ENCODE measurements at places on chromosomes 16 and 17. TPM values are rescaled to one million over a fixed set of nuclear protein-coding genes. Genes with fewer than 3 reads are reported as not detected.

GRCh38 chr16:14063618-14064581 lies 7.2 kb upstream of the MRTFB start:
- H3K27me3 ChIP-seq = peaks cover 14% of the 10 kb centered on the region
- H3K36me3 ChIP-seq = no peaks in the 10 kb centered on the region
- H3K4me3 ChIP-seq = no peak overlapping the region
- no peak for DNase-seq

GRCh38 chr16:57020651-57021050 lies 31.3 kb downstream of the NLRC5 start:
- H3K27me3 ChIP-seq = no peaks in the 10 kb centered on the region
- H3K4me1 ChIP-seq = no peaks in the 10 kb centered on the region
- no peak overlapping the region for H3K4me3 ChIP-seq
- no peak overlapping the region for H3K27ac ChIP-seq
- DNase-seq = no peak

Gene ITGA2B
- 0.81 TPM for total RNA-seq

DNA sequence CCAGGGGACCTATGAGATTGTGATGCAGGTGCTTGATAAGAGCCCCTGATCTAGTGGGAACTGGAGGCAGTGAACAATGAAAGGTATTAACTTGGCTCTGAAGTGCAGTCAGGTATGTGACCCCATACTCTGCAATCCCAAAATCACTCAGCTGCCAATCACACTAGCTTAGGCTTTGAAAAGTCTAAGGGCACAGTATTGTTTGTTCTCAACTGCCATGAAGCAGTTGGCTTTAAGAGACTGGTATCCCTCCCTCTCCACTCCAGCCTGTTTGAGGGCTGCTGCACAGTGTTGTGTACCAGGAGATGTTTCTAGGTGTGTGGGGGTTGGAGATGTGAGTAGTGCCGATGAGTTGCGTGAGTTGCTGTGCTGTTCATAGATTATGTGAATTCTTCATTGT lies 2.4 kb downstream of the YPEL2 start:
- no peaks in the 10 kb centered on the region for H3K27me3 ChIP-seq
- H3K4me3 ChIP-seq = peak overlapping the region; percentile 92

DNA sequence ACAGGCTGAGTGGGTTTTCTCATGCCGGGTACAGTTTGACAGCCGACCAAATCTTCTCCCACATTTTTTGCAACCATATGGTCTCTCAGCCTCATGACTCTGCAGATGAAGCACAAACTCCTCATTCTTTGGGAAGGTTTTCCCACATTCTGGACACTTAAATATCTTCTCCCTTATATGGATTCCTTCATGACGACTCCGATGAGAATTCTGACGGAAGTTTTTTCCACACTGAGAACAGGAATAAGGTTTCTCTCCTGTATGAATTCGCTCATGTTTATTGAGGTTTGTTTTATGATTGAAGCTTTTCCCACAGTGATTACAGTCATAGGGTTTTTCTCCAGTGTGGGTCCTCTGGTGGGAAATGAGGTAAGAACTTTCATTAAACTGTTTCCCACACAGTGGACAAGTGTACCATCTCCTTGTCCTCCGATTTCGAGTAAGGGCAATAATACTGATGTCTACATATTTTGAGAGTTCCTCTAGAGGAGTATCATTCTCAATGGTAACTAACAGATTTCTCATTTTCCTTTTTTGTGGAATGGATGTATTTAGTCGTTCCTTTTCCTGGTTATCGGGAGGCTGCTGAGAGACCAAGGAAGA lies 10.9 kb downstream of the ZNF200 start:
- H3K4me3 ChIP-seq = no peak overlapping the region
- H3K27ac ChIP-seq = no peak overlapping the region
- DNase-seq = no peak
- H3K27me3 ChIP-seq = no peaks in the 10 kb centered on the region
- no peaks in the 10 kb centered on the region for H3K4me1 ChIP-seq

DNA sequence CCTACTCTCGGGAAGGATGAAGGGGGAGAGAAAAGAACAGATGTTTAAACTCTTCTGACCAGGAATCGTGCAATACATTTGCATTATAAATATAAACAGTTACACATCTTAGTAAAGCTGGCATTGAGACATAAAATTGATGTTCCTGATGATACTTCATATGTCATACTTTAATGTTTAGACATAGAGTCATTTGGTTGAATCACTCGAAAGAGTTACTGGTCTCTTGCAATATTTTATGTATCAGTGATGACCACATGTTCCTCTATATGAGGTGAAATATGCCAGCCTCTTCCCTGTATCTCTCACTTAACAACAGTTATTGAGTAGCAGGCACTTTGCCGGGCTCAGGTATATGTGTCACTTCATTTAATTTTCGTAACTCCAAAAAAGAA lies 49.7 kb upstream of the PMFBP1 start:
- no peaks in the 10 kb centered on the region for H3K36me3 ChIP-seq
- H3K4me1 ChIP-seq = no peaks in the 10 kb centered on the region
- no peak overlapping the region for H3K4me3 ChIP-seq
- DNase-seq = no peak

Gene ZSCAN10
- total RNA-seq = not detected

GRCh38 chr17:50311112-50311460 lies 34.8 kb upstream of the XYLT2 start:
- H3K4me1 ChIP-seq = peaks cover 5% of the 10 kb centered on the region
- H3K4me3 ChIP-seq = no peak overlapping the region
- no peak overlapping the region for H3K27ac ChIP-seq

GRCh38 chr17:53313746-53314145 lies 509.0 kb upstream of the KIF2B start:
- H3K27me3 ChIP-seq = no peaks in the 10 kb centered on the region
- no peak overlapping the region for H3K4me3 ChIP-seq
- DNase-seq = no peak
- peaks cover 6% of the 10 kb centered on the region for H3K4me1 ChIP-seq
- H3K36me3 ChIP-seq = no peaks in the 10 kb centered on the region
- H3K27ac ChIP-seq = no peak overlapping the region

Gene ANKRD40CL
- total RNA-seq = not detected

DNA sequence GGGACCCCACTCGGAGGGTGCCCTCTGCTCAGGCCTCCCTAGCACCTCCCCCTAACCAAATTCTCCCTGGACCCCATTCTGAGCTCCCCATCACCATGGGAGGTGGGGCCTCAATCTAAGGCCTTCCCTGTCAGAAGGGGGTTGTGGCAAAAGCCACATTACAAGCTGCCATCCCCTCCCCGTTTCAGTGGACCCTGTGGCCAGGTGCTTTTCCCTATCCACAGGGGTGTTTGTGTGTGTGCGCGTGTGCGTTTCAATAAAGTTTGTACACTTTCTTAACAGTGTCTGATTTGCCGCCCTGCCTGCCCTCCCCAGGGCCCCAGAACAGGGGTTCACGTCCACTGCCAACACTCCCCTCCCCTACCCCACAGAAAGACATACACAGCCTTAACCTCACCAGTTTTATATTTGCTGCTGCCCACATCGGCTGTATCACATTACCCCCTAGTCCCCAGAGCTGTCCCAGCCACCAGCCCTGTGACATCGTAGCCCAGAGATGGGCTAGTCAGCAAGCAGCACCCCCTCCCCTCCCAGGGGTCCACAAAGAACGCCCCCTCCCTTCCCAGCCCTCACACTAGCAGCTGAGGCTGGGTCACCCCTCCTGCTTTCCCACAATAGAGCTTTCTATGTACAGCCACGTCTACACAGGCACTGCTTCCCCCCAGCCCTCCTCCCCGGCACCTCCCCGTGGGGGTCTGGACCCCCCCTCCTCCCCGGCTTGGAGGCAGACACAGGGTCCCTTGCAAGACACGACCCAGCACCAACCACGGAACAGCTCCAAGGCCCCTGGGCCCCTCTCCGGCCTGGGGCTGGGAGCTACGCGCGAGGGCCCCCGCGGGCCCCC lies 7.9 kb downstream of the GRN start:
- H3K4me3 ChIP-seq = no peak overlapping the region
- no peaks in the 10 kb centered on the region for H3K27me3 ChIP-seq
- DNase-seq = no peak
- peaks cover 14% of the 10 kb centered on the region for H3K36me3 ChIP-seq
- H3K27ac ChIP-seq = no peak overlapping the region
- H3K4me1 ChIP-seq = peaks cover 1% of the 10 kb centered on the region

DNA sequence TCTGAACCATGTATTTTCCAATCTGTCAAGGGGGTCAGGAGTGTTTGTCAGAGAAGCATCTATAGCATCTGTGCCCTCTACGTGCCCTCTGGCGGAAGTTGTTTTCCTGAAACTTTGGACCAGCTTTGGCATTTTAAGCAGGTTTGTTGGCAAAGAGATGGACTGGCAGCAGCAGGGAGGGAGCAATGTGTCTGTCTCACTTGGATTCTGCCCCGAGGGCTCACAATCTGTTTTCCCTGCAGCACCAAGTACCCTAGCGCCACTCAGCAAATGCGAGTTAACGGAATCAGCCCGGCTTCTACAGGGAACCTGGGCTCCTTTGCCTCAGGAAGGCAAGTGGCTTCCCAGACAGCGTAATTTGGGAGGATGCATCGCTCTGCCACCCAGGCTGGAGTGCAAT lies 17.4 kb downstream of the DUSP14 start:
- H3K27ac ChIP-seq = peak overlapping the region; percentile 50
- H3K27me3 ChIP-seq = no peaks in the 10 kb centered on the region

DNA sequence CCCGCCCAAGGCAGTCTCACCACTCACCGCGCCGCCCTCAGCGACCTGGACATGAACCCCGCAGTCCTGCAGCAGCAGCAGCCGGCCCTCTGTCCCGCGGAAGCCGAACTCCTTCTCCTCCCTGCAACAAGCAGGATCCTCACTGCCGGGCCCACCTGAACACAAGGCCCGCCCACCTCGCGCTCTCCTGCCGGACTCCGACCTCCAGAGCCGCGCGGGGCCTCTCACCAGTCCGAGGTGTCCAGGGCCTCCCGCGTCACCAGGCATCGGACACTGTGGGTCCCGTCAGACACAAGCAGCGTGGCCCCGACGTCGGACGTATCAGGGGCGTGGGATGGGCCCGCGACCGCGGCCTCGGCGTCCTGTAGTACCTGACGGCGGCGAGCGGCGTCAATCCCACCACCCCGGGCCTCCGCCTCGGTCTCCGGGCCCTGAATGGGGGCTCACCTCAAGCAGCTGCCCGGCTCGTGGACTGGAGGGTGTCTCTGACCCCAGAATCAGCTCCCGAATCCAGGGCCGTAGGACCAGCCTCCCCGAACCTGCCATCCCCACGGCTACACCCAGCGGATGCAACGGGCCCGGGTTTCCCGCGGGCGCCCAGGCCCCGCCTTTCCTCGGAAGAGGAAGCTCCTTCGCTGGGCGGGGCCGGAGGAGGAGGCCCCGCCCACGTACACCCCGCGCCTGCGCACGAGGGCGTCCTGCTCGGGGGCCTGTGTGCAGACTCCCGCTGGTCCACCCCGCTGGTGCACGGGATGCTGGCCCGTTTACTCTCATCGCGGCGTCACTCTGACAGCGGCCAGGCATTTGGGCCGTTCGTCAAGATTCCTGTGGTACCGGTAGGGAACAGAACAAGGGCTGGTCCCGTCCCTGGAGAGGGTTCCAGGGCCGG lies at the start of gene ACD:
Gene ACD, minus strand, starts transcription at position 586 of the 889 bp plus-strand sequence. Its CDS starts 40 bp downstream, at position 546.
- peak within 1 kb of the TSS; percentile 97 for H3K27ac ChIP-seq
- peak within 1 kb of the TSS; percentile 87 for H3K4me3 ChIP-seq
- no peaks in the 10 kb centered on the region for H3K27me3 ChIP-seq
- H3K36me3 ChIP-seq = peaks cover 4% of the 10 kb centered on the region

- H3K4me3 ChIP-seq = no peak overlapping the region
- DNase-seq = no peak
- H3K27ac ChIP-seq = no peak overlapping the region
Measured at GRCh38 chr17:79484600-79485418, 126.0 kb downstream of the RBFOX3 start.

DNA sequence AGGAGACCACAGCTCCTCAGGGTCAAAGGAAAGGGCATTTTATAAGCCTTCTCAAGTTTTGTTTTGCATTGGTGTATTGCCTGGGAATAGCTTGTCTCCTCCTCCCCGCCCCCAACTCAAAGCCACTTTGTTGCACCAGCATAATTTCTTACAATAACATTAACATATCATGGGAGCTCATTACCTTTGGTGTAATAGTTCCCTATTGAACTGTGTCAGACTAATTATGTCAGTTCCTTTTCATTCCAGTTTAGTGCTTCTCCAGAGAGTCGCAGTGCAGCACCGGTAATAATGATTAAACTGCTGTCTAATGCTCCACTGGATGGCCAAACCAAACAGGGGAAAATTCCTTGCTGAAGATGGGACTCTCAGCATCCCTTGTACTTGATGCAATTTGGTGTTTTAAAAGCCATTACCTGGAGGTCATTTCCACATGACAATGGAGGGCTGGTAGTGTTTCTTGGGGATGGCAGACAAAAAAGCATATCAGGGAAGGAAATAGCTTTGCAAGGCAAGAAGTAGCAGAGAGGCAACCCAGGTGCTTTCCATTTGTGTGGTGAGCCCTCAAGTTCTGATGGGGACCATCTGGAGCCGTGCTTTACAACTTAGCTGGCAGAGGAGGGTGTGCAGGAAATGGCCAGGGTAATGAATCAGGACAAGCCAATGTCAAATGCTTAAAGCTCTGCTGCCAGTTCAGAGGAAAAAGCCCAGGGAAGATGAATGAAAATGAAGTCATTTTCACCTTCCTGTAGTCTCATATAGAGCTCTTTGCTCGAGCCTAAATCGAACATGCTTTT lies 91.5 kb upstream of the NLRP1 start:
- no peaks in the 10 kb centered on the region for H3K36me3 ChIP-seq
- no peak overlapping the region for H3K4me3 ChIP-seq

All from osteocyte (in vitro differentiated cells).